ENCODE measurements at places on chromosomes 2 and 18. TPM values are rescaled to one million over a fixed set of nuclear protein-coding genes. Genes with fewer than 3 reads are reported as not detected.

DNA sequence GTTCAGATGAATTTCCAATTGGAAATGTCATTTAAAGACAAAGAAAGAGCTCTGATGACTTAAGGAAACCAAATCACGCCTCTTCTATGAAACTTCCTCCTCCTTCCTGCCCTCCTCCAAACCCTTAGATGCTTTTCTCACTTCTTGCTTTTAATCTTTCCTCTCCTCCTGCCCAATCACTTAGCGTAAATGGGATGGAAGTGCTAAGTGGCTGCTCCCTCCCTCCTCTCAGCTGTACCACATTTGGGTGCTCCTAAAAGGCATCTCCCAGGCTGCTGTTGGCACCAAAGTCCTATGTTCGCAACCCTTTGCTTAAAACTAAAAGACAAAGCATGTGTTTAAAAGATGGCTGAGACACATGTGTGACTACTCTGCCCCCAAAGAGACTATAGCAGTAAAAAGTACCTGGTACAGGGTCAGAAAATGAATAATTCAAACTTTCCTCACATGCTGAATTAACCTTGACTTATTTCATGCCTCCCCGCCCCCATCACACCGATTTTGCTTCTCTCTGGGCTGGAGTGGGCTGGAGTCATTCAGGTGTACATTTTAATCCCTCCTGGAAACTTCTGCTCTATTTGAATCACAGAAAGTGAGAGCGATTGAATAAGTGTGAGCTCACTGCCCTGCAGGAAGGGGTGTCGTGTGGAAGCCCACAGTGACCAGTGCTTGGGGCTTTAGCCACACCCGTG is 59.2 kb upstream of the KLF7 start:
- DNase-seq, result no peak

DNA sequence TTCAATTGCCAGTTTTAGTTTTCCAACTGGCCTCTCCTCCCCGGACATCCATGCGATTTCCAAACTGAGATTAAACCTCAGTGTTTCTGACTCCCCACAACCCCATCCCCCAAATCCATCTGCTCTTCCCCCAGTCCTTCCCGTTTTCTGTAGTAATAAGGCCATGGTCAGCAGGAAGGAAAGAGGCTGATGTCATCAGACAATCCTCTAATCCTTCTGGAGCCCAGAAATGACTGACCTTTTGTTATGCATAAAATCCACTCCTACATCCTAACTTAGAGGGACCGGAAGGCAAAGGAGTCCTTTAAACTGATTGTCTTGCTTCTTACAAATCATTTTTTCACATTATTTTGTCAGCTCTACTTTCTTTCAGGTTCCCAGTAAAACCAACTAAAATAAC is 155.8 kb downstream of the INO80D start:
- no peak for DNase-seq

- DNase-seq, result peak; percentile 23
These were observed 160.7 kb upstream of the HDAC4 start for GRCh38 chr2:239561446-239562001.

GRCh38 chr2:158917121-158917520 is 51.3 kb upstream of the TANC1 start:
- DNase-seq, result no peak

- no peak for DNase-seq
These were observed 1.5 kb downstream of the FASTKD1 start for GRCh38 chr2:169572189-169572588.

DNA sequence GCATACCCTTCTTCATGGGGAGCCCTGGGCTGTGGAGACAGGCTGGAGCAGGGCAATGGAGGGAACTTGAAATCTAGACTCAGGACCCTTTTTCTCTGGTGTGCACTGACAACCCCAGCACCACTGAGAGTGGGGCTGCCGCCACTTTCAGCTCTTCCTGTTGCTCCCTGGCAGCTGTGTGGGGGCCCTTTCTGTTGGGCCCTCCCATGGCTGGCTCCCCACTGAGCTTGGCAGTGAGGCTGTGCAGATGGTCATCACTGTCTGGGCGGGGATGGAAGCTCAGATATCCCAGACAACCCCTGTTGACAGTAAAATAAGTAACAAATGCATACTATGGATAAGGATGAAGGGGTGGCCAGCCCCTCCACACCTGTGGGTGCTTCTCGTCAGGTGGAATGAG is 6.7 kb downstream of the MYO7B start:
- DNase-seq, result peak; percentile 48

GRCh38 chr2:8115456-8115855 is 566.4 kb upstream of the ID2 start:
- no peak for DNase-seq

GRCh38 chr2:29496198-29496597 is 381.0 kb downstream of the CLIP4 start:
- no peak for DNase-seq

DNA sequence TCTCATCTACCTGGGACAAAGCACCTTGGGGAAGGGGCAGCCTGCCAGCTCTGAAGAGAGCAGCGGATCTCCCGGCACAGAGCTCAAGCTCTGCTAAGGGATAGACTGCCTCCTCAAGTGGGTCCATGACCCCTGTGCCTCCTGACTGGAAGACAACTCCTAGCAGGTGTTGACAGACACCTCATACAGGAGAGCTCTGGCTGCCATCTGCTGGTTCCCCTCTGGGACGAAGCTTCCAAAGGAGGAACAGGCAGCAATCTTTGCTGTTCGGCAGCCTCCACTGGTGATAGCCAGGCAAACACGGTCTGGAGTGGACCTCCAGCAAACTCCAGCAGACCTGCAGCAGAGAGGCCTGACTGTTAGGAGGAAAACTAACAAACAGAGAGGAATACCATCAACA is 549.9 kb upstream of the LRATD1 start:
- no peak for DNase-seq

GRCh38 chr2:111973701-111974100 is 75.3 kb downstream of the MERTK start:
- DNase-seq, result no peak

DNA sequence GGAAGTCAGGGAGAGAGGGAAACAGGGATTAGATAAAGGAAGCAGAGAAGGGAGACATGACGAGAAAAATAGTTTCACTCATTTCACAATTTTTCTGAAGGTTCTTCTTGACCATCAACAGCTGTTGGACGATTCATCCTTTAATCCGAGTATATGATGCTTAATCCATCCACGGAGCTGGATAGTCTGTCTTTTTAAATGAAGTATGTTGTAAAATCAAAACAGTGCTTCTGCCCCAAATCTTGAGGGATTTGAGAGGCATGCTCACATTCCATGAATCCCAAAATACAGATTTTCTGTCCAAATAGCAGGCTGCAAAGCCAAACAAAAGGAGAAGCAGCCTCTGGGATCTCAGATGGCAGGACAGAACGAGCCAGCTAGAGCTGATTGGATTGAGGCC is 47.5 kb downstream of the EPAS1 start:
- no peak for DNase-seq

GRCh38 chr18:45774065-45774521 is 50.1 kb downstream of the SLC14A1 start:
- peak; percentile 18 for DNase-seq

DNA sequence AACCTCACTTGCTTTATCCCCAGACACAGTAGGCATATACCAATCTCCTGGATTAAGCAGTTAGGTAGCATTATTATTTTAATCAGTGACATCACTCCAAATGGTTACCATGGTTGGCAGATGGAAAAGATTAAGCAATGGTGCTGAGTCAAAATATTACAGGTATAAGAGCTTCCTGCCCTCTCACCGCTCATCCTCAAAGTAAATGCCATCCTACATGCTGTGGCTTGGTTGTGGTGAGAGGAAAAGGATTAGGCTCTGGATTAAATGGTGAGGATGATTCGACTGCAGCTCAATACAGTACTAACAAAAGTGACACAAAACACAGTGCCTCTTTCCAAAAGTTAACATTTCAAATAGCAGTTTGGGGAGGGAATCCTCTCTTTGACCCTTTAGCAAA is 108.9 kb upstream of the ACAA2 start:
- no peak for DNase-seq

DNA sequence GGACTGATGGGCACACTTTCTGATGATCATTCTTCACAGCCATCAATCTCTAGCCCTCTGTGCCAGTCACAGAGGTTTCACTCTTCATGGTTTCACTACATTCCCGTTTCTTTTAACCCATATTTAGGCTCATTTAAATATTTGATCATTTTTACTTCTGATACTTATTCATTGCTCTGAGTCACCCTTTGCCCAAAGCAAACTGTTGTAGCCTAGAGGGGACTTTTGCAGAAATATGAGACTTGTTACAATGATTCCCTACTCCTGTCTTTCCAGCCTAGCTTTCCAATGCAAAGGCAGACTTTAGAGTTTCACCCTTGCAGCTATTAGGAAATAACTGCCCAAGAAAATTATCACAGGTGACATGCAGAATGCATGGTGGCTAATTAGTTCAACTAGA is 444.2 kb downstream of the PTPRM start:
- no peak for DNase-seq

- DNase-seq, result no peak
These were observed 66.6 kb upstream of the ZNF397 start for GRCh38 chr18:35174093-35174731.

DNA sequence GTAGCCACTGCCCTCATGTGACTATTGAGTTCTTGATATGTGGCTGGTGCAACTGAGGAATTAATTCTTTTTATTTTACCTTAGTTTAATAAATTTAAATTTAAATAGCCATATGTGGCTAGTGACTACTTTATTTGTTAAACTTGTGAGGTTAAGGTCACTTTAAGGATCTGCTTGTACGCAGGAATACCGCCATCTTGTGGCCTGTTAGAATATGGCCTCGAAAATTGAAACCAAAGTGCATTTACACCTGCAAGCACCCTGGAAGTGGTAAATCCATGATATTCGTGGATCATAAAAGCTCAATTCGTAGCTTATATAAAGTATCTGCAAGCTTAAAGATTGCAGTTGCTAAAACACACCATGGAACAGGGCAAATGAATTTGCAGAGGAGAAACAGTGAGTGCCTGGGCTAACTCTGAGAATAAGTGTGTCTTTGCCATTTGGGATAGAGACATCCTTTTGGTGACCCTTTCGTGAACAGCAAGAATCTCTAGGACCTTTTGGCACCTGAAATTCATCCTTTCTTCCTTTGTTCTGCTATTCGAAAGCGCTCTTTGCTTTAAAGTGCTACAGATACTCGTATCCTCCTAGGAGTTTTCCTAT is 59.9 kb upstream of the REG3A start:
- no peak for DNase-seq

DNA sequence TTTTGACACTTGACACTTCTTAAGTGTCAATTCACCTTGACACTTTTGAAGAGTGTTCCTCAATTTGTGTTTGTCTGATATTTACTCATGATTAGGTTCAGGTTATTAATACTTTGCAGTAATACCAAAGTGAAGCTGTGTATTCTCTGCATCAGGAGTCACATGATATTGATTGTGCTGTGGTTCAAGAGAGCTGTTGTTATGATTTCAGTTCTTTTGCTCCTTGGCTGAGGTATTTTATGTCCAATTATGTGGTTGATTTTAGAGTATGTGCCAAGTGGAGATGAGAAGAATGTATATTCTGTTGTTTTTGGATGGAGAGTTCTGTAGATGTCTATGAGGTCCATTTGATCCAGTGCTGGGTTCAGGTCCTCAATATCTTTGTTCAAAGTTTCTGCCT is 17.2 kb downstream of the EHBP1 start:
- DNase-seq, result no peak

GRCh38 chr18:45412577-45412976 is 202.7 kb upstream of the SLC14A2 start:
- no peak for DNase-seq

GRCh38 chr2:149587950-149588487 is 444 bp upstream of the MMADHC start:
- DNase-seq, result no peak

- no peak for DNase-seq
These were observed 19.4 kb downstream of the TMEM178A start for GRCh38 chr2:39685126-39685525.

- no peak for DNase-seq
These were observed 145.0 kb downstream of the TMX3 start for GRCh38 chr18:68569936-68570335.

- DNase-seq, result no peak
These were observed 17.5 kb downstream of the KIAA2012 start for GRCh38 chr2:202090530-202090929.

DNA sequence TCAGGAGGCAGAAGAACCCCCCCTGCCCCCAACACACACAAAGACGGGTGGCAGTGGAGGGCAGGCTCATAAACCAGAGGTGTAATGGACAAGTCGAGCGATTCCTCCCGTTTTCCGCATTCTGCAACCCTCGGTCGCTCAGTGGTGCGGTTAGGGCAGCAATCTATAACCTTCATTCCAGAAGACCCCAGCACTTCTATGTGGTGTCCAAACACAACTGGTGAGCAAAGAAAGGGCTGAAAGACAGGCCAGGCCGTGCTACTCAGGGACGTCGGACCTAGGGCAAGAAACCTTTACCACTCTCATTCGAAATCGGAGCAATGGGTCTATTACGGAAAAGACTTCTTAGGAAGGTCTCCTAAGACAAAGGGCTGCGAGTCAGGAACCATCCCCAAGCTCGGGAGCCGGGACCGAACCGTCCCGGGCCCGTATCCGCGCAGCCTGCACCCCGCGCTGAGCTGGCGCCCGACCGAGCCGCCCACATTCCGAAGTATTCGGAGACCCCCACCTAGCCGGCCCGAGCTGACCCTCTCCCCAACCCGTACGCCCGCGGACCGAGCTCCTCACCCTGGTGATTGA is 568 bp downstream of the ARL5A start:
- peak; percentile 27 for DNase-seq

DNA sequence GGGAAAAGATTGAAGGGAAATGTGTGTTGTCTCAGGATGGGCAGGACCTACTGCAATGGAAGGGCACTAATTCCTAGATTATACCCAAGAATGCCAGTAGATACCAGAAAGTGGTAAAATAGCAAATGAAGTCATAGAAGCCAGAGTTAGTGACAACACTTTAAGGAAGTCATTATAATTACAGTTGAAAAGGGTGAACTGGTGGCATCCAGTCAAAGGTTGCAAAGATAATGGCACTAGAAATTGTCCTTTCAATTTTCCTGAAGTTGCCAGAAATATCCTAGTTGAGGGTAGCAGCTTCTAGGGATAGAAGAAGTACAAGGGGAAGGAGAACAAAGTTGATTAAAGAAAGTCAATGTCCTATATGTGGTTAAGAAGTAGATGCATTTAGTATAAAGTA is 68.8 kb upstream of the GLS start:
- DNase-seq, result no peak

DNA sequence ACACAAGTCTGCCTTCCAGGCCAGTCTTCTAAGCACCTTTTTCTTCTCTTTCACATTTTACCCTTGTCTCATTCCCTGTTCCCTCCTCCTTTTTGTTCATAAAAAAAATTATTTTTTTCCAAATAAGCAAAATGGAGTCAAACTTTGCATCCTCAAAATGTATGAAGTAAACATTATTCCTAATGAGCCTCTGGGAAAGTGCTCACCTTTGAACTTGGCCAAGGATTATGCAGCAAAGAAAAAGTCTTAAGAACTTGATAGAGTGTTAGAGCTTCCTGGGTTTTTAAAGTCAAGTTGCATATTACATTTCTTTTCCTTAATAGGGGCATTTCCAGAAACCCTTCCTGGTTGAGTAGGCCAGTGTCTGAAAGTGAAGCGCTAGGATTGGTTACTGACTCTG is 31.6 kb downstream of the EPAS1 start:
- no peak for DNase-seq

Gene PRSS56
- not detected for total RNA-seq

Gene DCTN1
- 99.3 TPM for total RNA-seq

Gene ITGB6
- total RNA-seq, result not detected

Gene ABCB11
- total RNA-seq, result not detected

Gene SLC4A5
- not detected for total RNA-seq

Gene RFTN2
- 0.07 TPM for total RNA-seq

Gene LINC00305
- total RNA-seq, result not detected

Gene GDF7
- total RNA-seq, result not detected

Gene DTYMK
- total RNA-seq, result 87.7 TPM

Gene IDH1
- total RNA-seq, result 29.6 TPM

Gene OSBPL6
- 3.3 TPM for total RNA-seq

Gene ASPRV1
- total RNA-seq, result 2.4 TPM

All from MG63 (cell line).